ENCODE measurements at places on chromosomes 16 and 17.

DNA sequence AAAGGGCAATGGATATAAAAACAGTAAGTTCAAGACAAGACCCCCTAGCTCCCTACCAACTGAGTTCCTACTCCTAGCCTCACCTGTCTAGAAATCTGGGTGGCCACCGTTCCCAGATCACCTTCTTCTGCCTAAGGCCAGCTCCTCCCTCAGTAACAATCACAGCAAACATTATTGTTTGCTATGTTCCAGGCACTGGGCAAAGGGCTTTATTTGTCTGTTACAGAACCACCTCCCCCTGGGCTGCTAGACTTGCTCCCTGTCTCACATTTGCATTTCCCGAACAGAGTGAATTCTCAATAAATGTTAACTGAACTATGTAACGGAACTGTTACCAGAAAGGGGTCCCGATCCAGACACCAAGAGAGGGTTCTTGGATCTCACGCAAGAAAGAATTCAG, 6.8 kb downstream of the LRRC3C start:
- DNase-seq, result no peak

DNA sequence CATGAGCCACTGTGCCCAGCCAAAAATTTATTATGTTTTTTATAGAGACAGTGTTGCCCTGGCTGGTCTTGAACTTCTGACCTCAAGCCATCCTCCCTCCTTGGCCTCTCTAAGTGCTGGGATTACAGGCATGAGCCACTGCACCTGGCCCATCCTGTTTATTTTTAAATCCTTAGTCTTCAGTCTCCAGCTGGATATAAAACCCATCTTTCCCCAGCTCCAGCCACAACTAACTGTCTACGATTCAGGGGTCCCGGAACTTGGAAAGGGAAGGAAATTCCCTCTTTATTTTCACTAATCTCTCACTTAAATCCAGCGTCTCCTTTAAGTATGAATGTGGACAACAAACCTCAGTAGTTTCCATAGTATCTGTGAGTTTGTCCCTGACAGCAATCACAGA, 62.2 kb downstream of the IQCK start:
- no peak for DNase-seq

DNA sequence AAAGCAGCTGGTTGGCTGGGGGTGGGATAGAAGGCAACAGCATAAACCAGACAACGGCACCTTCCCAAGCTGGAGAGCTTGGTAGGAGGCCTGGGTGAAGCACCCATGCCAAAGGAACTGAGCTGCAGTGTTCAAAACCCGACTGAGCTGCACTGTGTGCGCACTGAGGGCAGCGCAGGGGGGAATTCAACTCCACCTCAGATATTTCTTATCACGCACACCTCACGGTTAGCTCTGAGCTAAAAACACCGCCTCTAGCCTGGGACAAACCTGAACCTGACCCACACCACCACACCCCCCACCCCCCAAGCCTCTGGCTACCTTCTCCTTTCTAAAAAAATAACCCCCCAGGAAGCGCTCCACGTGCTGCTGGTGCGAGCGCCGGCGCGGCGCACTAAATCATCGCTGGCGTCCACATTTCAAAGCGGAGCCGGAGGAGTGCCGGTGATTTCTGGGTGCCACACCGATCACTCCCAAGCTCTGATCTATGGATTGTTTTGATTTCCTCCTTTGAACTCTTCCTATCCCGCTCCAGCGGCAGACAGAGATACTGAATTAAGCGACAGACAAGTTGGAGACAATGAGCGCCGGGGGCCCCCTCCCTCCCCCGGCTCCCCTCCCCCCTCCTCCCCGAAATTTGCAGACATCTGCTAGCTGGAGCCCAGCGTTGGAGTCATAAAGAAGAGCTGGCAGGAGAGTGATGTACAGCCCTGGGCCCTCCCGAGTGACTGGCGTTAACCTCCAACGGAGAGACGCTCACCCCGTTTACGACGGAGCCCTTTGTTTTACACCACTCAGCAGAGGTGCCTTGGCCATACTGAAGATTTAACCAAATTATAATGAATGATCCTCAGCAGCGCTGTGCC, 85.0 kb downstream of the NOG start:
- DNase-seq, result peak; percentile 46

DNA sequence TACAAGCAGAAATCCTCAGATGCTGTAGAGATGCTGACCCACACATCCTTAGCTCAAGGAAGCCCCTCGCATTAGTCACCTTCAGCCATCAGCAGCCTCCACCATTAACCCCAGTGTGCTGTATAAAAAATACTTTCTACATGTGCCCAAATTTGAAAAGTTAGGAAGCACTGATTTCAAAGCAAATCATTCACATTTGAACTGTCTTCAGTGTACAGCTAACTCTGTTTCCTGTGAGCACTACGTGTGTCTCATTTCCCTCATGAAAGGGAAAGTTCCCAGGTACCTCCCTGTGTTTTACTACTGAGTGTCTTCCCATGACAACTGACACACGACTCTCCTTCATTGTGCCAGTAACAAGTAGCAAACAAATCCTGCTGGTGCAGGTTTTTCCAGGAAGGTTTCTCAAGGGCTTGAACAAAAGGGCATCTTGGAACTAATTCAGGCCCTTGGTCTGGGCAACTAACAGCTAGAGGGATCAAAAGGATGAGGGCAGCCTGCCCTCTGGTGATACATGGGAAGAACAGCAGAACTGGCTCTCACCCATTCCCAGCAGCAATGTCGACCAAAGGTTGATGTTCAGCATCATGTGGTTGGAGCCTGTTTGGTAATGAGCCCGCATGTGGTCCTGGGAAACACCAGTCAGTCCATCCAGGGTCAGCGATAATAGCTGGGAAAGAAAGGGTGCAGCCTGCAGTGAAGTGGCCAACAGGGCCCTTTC, 4.0 kb downstream of the SLC35B1 start:
- no peak for DNase-seq

DNA sequence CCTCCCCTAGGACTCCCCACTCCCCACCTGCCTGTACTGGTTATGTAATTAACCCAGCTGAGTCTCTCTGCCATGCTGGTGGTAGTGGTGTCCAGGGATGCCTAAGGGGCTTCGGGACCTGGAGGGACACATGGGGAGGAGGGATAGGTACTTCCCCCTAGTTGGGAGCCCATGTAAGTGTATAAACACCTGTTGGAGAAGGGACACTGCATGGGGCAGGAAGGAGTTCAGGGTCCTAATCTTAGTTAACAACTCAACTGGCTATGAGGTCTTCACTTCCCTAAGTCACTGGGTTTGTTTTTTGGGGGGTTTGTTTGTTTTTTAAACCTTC, 1.3 kb downstream of the RASL10B start:
- no peak for DNase-seq

Measured in NCI-H1105 treated with DMSO at 0.1 percent for 48 hours (cell line).